Activated CD4-positive, alpha-beta T cell treated with anti-CD3 and anti-CD28 coated beads, Interleukin-2, amount 50 U/mL, for 48 hours (primary cell): ENCODE measurements at places on chromosomes 16 and 17.

DNA sequence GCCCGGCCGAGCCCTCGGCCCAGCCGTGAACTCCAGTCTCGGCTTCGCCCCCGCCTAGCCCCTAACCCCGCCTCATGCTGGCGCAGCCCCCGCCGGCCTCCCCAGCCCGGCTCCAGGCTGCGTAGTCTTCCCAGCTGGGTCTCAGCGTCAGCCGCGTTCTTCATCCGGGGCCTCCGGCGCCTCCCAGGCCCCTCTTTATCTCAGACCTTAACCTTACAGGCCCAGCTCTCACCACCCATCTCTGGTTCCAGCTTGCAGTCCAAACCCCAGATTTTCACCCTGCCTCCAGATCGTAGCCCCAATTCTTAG is at the start of gene PROCA1:
Gene PROCA1, minus strand, starts transcription at position 166 of the 309 bp plus-strand sequence. CDS start 228 bp downstream, outside the sequence.
- no peak for DNase-seq

DNA sequence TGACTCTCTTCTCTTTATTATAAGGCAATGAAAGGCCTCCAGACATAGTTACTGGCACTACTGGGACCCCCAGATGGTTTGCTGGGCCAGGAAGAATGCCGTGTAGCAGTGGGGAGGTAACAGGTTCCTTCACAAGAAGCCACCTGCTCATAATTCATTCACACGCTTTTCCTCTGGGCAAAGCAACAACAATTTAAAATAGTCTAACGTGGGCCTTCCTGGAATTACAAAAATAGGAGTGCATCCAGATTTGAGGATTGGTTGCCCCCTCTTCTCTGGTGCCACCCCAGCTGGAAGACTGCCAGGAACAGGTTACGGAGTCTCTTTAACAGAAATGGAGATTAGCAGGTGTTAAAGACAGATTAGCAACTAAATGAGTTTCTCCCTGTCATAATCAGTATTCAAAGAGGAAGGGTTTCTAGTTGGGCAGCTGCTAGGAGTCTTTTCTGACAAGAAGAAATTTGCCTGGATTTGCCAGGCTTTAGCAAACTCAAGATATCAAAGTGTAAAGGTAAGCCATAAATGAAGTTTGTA is 409.6 kb downstream of the NPIPA8 start:
- no peak for DNase-seq

GRCh38 chr17:80765241-80765961 is 220.8 kb downstream of the RPTOR start:
- no peak for DNase-seq

DNA sequence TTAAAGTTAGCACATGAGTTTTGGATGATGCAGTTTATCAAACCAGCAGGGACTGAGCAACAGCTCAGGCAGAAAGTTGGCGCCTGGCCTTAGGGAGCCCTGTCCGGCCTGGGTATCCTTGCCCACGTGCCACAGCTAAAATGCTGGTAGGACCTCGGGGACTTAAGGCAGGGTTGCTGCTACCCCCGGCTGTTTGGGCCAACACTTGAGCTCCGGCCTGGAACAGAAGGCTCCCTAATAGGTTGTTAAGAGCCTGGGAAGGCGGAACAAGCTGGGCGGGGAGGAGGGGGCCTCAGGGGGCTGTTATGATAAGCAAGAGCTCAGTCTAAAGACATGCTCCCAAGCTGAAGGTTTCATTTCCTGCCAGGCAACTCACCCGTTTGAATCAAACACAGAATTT is 39.7 kb downstream of the CUEDC1 start:
- DNase-seq = no peak

DNA sequence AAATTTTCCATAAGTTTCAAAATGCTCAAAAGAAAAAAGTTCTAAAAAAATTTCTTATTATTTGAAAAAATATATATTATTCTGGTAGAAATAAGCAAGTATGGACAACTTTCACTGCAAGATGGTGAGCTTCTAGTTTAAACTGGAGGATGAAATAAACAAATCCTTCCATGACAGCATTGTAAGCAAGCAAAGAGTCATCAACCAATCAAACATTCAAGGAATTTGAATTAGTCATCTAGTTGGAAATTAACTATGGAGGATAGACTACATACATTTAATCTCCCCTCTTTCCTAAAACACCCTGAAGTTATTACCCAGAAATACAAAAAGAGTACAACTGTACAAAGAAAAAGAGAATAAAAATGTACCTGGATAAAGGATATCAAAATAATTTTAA is 51.0 kb upstream of the IRX5 start:
- DNase-seq = no peak

GRCh38 chr16:46695937-46696336 is 6.5 kb downstream of the ORC6 start:
- no peak for DNase-seq

DNA sequence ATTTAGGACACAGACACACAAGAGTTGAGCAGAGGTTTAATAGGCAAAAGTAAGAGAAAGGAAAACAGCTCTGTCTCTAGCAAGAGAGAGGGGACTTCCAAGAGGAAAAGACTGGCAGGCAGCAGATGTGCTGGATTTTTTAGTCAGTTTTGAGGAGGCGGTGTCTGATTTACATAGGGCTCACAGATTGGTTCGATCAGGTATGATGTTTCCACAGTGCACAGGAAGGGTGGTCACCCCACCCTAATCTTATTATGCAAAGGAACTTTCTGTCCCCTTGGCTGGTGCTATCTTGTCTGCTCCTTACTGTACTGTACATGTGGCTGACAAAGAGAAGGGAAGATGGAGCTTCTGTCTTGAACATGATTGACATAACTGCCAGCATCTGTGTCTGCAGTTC is 25.3 kb downstream of the BFAR start:
- no peak for DNase-seq

- DNase-seq = no peak
These were observed 12.4 kb upstream of the SLC6A2 start for GRCh38 chr16:55643161-55643970.

- DNase-seq = no peak
These were observed 26.5 kb downstream of the SREBF1 start for GRCh38 chr17:17810084-17810894.
